Lower lobe of right lung (tissue), 2 donors: ENCODE measurements at places on chromosomes 16 and 17. TPM values are rescaled to one million over a fixed set of nuclear protein-coding genes. Genes with fewer than 3 reads are reported as not detected.

MKS1 gene
- total RNA-seq = 20.1 TPM

LPCAT2 gene
- 35.8 TPM for total RNA-seq

CSF3 gene
- 1.9 TPM for total RNA-seq

TBC1D3E gene
- total RNA-seq = not detected

SPATA32 gene
- not detected for total RNA-seq

ELMO3 gene
- 14.9 TPM for total RNA-seq

NRN1L gene
- total RNA-seq = 1.7 TPM

SEPTIN1 gene
- 6.0 TPM for total RNA-seq

KDM6B gene
- total RNA-seq = 46.1 TPM

CPHXL2 gene
- not detected for total RNA-seq

DNA sequence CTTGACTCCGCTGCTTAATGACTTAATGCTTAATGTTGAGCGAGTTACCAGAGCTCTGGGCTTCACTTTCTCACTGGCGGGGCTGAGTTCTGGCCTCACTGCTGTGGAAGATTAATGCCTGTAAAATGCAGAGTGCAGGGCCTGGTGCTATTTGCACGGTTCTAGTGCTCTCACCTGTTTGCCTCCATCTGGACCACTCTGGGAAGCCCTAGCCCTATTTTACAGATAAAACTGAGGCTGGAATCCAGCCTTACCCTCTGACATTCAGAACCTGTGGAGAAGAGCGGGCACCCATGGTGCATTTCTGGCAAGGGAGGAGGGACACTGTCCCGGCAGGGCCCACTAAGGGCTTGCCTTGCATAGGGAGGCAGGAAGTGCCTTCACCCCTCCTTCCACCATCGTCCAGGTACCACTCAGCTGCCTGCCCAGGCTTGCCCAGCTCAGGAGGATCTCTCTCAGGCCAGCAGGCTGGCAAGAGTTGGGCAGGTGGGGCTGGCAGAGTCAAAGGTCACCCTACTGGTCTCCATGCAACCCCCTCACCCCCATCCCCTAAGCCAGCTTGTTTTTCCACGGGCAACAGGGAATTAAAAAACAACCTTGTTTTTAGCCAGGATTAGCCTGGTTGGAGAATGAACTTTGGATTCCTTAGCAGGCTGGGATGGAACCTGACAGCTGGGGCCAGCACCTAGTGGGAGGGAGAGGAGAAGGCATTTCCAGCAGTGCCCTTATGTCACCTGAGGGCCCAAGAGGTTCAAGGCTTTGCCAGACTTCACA lies 4.1 kb upstream of the UBALD1 start:
- DNase-seq = no peak

- no peak for DNase-seq
Measured at GRCh38 chr17:50487213-50488096, 8.8 kb downstream of the RSAD1 start.

- no peak for DNase-seq
Measured at GRCh38 chr17:4913994-4914393, 11.1 kb upstream of the CHRNE start.

DNA sequence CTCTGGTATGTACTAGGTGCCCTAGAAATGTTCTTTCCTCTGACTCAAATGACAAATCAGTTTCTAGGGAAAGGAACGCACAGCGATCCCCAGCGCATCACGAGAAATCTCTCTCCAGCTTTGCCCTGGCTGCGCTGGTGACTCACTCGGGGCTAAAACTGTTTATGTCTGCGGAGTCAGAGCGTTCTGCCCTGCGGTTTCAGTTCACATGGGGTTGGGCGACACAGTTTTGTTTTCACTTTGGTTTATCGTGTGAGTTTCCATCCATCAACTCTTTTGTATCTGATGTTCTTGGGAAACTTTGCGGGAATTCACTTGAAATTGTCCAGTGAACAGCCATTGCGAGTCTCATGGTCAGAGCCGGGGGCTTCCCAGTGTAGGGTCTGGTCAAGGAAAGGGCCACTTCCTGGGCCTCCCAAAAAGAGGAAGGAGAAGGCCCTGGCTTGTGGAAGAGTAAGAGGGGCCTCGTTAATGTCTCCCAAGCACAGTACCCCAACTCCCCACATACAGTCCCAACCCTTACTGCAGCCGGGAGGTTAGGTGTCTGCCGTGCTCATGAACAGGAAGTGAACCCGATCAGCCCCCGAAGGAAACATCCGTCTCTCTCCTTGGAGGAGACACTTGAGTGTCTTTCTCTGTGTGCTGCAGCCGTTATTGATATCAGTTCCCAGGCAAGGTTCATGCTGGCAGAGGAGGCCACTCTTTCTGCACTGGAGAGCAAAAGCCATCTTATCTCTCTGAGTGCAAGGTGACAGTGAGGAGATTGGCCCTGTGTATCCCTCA lies 643.2 kb downstream of the WWOX start:
- DNase-seq = peak; percentile 51

DNA sequence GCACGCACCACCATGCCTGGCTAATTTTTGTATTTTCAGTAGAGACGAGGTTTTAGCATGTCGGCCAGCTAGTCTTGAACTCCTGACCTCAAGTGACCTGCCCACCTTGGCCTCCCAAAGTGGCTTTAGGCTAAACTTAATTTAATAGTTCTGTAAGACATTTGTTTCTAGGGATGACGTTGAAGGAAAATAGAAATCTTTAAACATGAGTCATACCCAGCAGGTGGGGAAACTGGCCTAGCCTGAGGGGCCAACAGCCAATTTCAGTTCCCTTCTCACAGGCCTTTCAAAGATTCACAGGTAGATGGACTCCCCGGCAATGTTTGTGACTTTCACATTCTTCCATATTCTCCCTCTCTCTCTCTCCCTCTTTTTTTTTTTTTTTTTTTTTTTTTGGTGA lies 18.1 kb upstream of the ITPRIPL2 start:
- no peak for DNase-seq

GRCh38 chr17:77916703-77917481 lies 41.6 kb upstream of the TNRC6C start:
- DNase-seq = peak; percentile 69

DNA sequence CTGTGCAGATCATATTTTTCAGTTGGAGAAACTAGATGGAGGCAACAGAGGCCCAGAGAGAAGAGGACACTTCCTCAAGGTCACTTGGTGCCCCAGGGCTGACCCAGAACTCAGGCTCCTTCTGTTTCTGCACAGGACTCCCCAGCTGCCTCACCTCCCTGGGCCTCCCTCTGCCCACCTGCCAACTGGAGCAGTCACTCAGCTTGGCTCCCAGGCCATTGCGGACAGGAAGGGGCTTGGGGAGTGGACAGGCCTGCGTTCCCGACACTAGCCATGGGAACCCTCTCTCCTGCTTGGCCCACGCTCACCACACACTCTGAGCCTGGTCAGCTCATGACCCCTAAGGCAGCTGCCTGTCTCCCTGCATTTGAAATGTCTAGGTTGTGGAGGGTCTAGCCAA lies 78.1 kb upstream of the BRD7 start:
- DNase-seq = no peak

GRCh38 chr17:71441098-71441497 lies 679.7 kb upstream of the SOX9 start:
- DNase-seq = no peak

GRCh38 chr17:8880466-8880865 lies 13.0 kb upstream of the PIK3R6 start:
- DNase-seq = no peak

- no peak for DNase-seq
Measured at GRCh38 chr16:20611975-20612481, 35.9 kb upstream of the ACSM2B start.

GRCh38 chr17:40014375-40014980 lies 762 bp upstream of the CSF3 start:
- no peak for DNase-seq

DNA sequence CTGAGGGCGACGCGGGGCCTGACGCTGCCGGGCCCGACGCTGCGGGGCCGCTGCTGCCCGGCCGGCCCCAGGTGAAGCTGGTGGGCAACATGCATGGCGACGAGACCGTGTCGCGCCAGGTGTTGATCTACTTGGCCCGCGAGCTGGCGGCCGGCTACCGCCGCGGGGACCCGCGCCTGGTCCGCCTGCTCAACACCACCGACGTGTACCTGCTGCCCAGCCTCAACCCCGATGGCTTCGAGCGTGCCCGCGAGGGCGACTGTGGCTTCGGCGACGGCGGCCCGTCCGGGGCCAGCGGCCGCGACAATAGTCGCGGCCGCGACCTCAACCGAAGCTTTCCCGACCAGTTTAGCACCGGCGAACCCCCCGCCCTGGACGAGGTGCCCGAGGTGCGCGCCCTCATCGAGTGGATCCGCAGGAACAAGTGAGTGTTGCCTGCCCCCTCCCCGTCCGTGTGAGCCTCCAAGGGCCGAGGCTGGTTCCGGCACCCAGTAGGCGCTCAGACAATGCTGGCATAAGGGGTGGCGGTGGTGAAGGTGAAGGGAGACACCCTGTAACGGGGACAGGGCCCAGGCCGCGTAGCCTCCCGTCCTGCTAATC lies 676 bp downstream of the CPD start:
- DNase-seq = peak; percentile 65

DNA sequence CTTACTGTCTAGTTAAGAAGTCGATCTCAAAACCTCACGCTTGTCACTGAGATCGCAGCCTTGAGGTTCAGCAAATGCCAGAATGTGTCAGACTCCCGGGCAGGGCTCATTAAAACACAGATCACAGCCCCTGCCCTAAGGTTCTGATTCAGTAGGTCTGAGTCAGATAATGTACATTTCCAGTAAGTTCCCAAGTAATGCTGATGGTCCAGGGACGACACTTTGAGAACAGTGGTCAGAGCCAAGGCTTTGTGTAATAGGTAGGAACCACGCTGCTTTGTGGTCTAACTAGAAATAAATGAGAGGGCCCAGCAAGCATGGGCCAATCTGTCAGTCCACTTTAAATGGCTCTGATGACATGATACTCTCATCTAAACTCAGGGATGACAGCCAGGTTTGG lies 228.6 kb downstream of the ZFHX3 start:
- no peak for DNase-seq

DNA sequence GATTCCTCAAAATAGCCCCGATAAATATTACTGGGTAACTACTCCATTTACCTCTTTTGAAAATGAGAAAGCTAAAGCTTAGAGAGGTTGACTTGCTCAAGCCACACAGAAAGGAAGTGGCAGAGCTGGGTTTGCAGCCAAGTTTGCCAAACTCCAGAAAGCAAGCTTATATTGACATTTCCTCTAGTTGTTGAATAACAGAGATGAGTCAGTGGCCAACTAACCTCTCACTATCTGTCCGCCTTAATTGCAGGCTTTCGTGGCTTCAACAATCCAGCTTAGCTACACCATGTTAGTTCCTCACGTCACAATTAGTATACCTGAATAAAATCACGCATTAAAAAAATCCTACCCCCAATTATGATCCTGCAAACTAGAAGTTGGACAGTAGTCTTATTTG lies 151.7 kb downstream of the CNTNAP4 start:
- DNase-seq = no peak

DNA sequence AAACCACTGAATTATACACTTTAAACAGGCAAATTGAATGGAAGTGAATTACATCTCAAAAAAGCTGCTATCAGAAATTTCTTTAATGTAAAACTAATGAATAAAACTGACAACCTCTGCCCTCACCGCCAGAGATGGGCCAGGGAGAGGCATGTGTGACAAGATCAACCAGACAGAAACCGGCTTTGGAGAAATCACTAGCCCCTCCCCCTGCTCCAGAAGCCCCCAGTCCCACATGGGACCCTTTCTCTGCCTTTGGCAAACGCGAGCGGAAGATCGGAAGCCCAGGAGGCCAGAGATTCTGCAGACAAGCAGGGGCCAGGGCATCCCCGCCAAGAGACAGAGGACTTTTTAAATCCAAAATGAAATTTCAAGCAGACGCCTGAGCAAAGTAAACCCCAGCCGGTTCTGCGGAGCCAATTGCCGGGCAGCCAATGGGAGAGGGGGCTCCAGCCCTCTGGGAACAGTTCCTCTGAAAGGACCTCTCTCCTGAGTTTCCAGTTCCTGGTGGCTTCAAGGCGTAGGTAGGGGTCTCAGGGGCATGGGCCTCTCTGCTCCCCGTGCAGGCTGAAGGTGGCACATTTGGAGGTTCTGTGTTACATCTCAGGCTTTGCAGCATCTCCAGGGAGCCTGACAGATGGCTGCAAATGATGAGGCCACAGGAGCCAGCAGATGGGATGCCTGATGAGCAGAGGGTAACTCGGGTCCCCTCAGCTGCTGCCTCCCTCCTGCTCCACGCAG lies 118.1 kb downstream of the GSG1L start:
- no peak for DNase-seq

GRCh38 chr17:39147221-39148185 lies 3.9 kb downstream of the PLXDC1 start:
- DNase-seq = no peak

- DNase-seq = no peak
Measured at GRCh38 chr16:56849690-56850680, 15.0 kb upstream of the SLC12A3 start.

DNA sequence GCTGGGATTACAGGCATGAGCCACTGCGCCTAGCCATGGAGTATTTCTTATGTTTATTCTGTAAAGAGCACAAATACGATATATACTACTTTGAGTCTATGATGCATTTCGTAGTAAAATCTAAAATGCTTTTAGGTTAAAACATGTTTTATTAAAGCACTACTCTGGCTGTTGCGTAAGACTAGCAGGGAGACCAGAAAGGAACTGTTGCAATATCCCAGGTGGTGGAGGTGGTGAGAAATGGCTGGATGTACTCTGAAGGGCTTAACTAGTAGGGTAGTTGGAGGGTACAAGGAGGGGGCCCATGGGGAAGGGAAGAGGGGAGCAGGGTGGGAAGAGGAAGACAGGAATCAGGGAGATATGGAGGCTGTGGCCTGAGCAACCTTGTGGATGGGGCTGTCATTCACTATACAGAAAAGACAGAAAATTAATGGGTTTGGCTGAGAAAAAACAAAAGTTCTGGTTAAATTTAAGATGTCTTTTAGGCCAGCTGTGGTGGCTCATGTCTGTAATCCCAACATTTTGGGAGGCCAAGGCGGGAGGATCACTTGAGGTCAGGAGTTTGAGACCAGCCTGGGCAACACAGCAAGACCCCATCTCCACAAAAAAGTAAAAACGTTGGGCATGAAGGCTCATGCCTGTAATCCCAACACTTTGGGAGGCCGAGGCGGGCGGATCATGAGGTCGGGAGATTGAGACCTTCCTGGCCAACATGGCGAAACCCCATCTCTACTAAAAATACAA lies 35.8 kb downstream of the ST3GAL2 start:
- no peak for DNase-seq

GRCh38 chr17:60155815-60156214 lies 6.0 kb downstream of the CA4 start:
- peak; percentile 5 for DNase-seq
